ENCODE measurements at places on chromosomes 2 and 18. TPM values are rescaled to one million over a fixed set of nuclear protein-coding genes. Genes with fewer than 3 reads are reported as not detected.

- no peak for DNase-seq
These were observed 90.8 kb downstream of the METTL4 start for GRCh38 chr18:2480536-2480935.

GRCh38 chr2:16728351-16729136, 62.9 kb upstream of the CYRIA start:
- DNase-seq = no peak

SIX3 gene
- total RNA-seq = not detected

- no peak for DNase-seq
These were observed 159.3 kb downstream of the SCG2 start for GRCh38 chr2:223442847-223443246.

GRCh38 chr2:206804326-206804725, 38.9 kb downstream of the FASTKD2 start:
- no peak for DNase-seq

- no peak for DNase-seq
These were observed 2186.3 kb upstream of the CELF4 start for GRCh38 chr18:39751921-39752320.

- no peak for DNase-seq
These were observed 2.2 kb downstream of the UBXN4 start for GRCh38 chr2:135743860-135744259.

GRCh38 chr2:191167766-191168165, 17.0 kb upstream of the STAT4 start:
- DNase-seq = no peak

EFR3B gene
- 7.3 TPM for total RNA-seq

DNA sequence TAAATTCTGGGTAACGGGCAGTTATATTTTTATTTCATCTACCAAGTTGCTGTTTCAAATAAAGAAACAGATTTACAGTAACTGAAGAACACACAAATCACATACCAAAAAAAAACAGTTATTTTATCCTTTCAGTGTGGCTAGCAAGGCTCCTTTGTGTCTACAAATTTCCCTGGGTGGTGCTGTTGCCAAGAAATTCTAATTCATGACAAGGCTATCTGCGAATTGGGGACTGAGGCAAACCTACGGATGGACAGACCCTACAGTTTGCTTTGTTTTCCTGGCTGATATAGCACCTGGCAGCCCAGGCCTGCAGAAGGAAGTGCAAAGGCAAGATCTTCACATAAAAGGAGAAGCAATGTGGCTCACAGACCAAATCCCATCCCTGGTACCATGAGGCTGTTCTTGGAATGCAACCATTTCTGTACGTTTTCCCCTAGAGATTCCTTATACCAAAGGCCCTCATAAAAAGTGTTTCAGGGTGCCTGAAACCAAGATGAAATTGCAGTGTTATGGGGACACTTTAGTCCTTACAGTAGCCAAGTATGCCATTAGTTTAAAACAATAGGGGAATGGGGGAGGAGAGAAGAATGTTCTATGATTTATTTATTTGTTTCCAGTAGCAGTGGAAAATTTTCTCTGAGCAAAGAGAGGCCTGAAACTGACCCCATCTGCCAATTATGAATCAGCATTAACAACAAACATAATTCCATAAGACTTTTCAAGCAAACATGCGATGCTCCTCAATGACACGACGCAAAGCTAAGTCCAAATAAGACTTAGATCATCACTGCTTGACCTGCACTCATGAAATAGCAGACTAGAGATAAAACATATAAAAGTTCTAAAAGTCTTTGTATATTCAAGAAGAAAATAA, 4.3 kb downstream of the KLF7 start:
- no peak for DNase-seq

CYTIP gene
- total RNA-seq = 25.5 TPM

DNA sequence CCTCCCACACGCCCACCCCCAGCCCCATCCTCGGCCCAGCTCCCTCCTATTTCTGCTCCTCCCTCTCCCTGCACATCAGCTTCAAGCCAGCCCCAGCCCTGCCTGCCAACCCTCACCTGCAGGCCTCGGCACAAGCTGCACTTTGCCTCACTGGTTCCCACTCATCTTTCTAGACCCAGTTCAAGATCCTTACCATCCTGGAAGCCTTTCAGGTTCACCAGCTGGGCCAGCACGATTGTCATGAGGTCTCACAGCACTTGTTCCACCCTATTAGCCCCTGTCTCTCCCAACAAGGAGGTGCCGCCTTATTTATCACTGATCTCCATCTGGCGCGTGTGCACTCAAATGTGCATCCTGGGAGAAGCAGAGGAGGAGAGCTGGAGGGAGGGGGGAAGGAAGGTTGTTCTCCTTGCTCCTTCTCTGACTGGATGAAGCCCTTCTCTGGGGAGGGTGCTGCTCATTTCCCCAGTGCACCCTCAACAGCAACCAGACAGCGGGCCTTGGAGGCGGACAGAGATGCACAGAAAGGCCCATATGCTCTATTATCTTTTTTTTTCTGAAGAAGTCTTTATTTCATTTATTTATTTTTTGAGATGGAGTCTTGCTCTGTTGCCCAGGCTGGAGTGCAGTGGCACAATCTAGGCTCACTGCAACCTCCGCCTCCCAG, 15.5 kb upstream of the BIN1 start:
- peak; percentile 8 for DNase-seq
